ENCODE measurements at places on chromosomes 2 and 18. TPM values are rescaled to one million over a fixed set of nuclear protein-coding genes. Genes with fewer than 3 reads are reported as not detected.
A peak's percentile ranks its signal among the peaks of the same experiment; 100 is the strongest.

DNA sequence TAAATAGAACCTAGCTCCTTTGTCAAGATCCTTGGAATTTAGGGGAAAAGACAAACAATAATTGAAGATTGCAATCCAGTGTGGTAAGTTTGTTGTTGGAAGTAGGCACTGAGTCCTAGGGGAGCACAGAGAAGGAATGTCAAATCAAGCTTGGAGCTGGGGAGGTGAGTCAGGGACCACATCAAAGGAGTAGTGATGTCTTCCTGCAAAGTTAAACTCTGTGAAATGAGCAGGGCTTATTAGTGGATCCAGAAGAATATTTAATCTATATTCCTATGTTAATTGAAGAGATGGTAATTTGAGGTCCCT is 41.7 kb upstream of the NABP1 start:
- no peak for DNase-seq

- no peak for DNase-seq
Observed at GRCh38 chr18:50061876-50062517, 132.9 kb downstream of the MYO5B start.

- DNase-seq = no peak
Observed at GRCh38 chr2:178482437-178482836, 2.2 kb downstream of the PLEKHA3 start.

DNA sequence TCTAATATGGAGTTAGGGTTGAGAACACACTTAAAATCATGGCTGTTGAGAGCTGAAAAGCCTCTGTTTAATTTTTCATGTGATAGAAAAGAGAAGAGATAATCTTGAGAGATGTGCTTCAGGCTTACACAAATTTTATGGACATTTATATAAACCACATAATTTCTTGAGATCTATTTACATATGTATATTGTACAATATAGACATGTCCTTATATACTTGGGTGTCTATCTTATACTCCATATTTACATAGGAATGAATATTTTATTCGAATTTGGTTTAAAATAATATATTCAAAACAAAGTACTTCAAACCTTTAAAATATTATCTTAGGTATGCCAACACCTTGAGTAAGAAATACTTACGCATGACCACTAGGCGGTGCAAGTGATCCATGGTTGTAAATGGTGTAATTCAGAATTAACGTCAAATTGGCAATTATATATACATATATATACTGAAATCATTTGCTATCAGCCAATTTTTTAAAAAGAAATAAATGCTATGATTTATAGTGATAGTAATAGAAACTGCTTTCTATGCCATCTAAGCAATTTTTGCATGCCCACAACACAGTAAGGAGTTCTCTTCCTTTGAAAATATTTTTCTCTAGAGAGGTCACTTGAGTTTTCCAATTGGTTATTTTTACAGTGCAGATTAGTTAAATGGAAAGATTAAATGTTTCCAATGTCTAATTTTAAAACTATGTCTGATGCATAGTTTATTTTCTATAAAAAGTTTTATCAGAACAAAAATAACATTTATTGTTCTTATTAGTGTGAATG is 37.6 kb upstream of the SPAG16 start:
- DNase-seq = peak; percentile 7

DNA sequence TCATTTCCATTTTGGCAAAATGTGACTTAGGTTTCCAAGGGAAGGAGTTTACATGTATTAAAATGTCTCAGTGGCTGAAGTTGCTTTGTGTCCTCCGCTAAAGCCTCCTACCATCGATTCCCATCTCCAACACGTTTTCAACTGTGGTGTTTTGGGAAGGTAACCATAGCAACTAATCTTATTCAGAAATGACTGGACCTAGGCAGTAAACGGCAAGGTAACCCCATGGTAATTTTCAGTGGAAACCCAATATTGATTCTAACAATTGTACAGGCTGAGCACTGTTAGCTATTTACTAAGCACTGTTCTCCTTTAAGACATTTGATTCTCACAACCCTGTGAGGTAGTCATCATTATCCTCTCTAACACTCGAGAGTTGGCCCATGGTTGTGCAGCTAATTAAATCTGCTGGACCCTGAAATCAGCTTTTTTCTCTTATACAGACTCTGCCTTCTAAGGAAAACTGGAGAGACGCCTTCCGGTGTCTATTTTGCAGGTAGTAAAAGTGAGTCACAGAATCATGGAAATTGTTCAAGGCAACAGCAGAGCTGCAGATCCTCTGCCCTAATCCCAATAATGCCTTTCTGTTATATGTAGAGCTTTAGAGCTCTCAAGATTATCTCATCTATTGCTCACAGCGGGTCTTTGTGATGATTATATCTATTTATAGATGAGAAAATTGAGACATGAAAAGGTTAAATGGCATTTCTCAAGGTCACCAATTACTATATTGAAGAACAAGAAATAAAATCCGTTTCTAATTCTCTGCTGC is 36.2 kb downstream of the FASTKD2 start:
- DNase-seq = no peak

DNA sequence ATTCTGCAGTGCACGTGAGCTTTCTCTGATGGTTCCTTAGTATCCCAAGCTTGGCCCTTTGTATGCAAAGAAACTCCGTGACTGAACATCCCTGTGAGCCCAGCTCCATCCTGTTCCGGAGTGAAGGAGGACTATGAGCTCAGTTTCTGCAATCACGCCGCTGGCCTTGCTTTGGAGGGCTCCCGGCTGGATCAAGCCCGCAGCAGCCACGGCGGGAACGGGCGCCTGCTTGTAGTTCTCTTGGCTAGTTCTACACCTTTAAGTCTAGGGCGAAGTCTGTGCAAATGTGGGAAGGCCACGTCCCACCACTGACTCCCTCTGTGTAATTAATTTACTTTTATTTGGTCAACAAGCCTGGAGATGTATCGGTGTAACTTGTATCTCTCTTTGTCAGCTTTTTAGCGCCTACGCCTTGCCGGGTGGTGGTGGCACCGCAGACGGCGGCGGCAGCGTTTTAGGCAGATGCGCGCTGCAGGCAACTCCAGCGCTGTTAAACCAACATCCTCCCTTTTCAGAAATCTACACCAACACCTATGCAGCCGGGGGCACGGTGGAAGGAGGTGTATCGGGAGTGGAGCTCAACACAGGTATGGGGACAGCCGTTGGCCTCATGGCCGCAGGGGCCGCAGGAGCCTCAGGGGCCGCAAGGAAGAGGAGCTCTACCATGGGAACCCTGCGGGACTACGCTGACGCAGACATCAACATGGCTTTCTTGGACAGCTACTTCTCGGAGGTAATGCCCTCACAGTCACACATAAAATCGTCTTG is 34.3 kb downstream of the DSG4 start:
- DNase-seq = no peak

- no peak for DNase-seq
Observed at GRCh38 chr2:23029111-23029510, 355.9 kb upstream of the KLHL29 start.

GRCh38 chr18:11996907-11997306 is 15.6 kb downstream of the IMPA2 start:
- no peak for DNase-seq

GRCh38 chr18:6775702-6776101 is 46.2 kb downstream of the ARHGAP28 start:
- DNase-seq = no peak

- DNase-seq = no peak
Observed at GRCh38 chr2:22279541-22279940, 1105.4 kb upstream of the KLHL29 start.

DNA sequence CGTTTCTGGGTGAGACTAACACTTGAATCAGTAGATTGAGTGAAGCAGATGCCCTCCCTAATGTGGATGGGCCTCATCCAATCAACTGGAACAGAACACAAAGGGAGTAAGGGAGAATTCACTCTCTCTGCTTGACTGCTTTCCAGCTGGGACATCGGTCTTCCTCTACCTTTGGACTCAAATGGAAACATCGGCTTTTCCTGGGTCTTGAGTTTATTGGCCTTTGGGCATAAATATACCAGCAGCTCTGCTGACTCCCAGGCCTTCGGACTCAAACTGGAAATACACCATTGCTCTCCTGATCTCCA is 311.6 kb downstream of the STK39 start:
- no peak for DNase-seq

Gene PAX8
- 528 TPM for polyA plus RNA-seq

Gene KHK
- polyA plus RNA-seq = 52.3 TPM

Gene G6PC2
- polyA plus RNA-seq = 0.20 TPM

Gene EFR3B
- polyA plus RNA-seq = 5.7 TPM

Gene FARSB
- 24.8 TPM for polyA plus RNA-seq

Gene TRIM43
- 0.66 TPM for polyA plus RNA-seq

Gene PPM1G
- polyA plus RNA-seq = 68.7 TPM

Gene TTC31
- polyA plus RNA-seq = 40.3 TPM

Measured in left renal pelvis (tissue), 4 donors.